Stimulated activated naive B cell treated with anti-CD40 and anti-IgM and Interleukin-4, amounts not matched to agents 10 μg/mL and 1 μg/mL and 100 μg/mL, for 72 hours (primary cell): ENCODE measurements at places on chromosomes 16 and 17.
A peak's percentile ranks its signal among the peaks of the same experiment; 100 is the strongest.

- no peaks in the 10 kb centered on the region for H3K36me3 ChIP-seq
- DNase-seq = no peak
- peaks cover 79% of the 10 kb centered on the region for H3K4me1 ChIP-seq
- H3K4me3 ChIP-seq = peak overlapping the region; percentile 3
These were observed 13.5 kb upstream of the TBX21 start for GRCh38 chr17:47719411-47720152.

- no peak for DNase-seq
- no peak overlapping the region for H3K27ac ChIP-seq
- no peaks in the 10 kb centered on the region for H3K36me3 ChIP-seq
- no peak overlapping the region for H3K4me3 ChIP-seq
These were observed 124.1 kb downstream of the PRKCA start for GRCh38 chr17:66426397-66427033.

DNA sequence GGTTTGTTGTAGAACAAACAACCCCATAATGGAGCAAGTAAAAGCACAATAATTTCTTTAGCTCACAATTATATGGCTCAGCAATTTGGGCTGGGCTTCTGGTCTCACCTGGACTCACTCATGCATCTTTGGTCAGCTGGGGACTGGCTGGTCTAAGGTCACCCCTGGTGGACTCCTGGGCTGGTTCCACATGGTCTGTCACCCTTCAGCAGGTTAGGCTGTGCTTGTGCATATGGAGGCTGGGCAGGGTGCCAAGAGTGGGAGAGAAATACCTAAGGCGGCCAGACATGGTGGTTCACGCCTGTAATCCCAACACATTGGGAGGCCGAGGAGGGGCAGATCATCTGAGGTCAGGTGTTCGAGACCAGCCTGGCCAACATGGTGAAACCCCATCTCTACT, 27.0 kb upstream of the SMURF2 start:
- no peaks in the 10 kb centered on the region for H3K27me3 ChIP-seq
- no peak for DNase-seq
- H3K27ac ChIP-seq = no peak overlapping the region

DNA sequence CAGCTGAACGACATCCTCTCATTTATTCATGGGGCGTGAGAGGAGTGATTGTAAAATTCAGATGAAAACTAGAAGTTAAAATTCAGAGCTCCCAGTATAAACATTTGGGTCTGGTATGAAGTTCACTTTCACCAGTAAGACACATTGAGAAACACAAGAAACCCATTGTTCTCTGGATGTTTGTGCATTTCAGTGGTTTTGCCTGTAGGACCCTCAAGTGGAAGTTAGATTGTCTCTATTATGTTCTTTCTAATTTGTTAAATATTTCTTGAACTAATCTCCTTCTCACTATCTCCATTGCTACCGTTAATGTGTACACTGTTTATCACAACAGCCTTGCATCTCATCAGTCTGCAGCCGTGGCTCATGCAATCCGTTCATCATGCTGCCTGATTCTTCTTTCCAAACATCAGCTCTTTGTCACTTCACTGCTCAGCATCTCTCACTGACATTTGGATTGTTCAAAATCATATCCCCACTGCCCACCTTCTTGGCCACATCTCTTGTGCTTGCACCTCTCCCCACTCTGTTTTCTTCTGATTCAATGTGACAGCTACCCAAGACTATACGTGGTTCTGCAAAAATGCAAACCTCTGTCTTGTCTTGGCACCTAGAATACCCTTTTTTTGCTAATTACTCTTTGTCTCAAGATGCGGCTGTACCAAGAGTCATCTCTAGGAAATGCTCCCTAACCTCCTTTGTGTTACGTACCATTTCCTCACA, 49.5 kb downstream of the HLF start:
- DNase-seq = no peak
- no peaks in the 10 kb centered on the region for H3K36me3 ChIP-seq
- no peak overlapping the region for H3K27ac ChIP-seq
- peaks cover 6% of the 10 kb centered on the region for H3K27me3 ChIP-seq
- no peak overlapping the region for H3K4me3 ChIP-seq

- DNase-seq = peak; percentile 55
- H3K27ac ChIP-seq = peak overlapping the region; percentile 5
- H3K36me3 ChIP-seq = peaks cover 10% of the 10 kb centered on the region
- peak overlapping the region; percentile 54 for H3K4me3 ChIP-seq
- H3K27me3 ChIP-seq = no peaks in the 10 kb centered on the region
These were observed 63.5 kb upstream of the TEX2 start for GRCh38 chr17:64326420-64327054.

DNA sequence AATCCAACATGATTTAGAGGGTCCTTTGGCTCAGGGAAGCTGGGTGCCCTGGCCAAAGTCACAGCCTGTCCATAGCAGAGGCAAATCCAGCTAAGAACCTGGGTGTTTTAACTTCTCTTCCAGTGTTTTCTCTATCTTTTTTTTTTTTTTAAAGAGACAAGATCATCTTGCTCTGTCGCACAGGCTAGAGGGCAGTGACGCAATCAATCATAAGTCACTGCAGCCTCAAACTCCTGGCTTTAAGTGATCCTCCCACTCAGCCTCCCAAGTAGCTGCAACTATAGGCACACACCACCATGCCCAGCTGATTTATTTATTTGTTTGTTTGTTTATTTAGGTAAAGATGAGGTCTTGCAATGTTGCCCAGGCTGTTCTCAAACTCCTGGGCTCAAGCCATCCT, 14.8 kb upstream of the GRIN2A start:
- H3K4me1 ChIP-seq = no peaks in the 10 kb centered on the region
- DNase-seq = no peak
- no peaks in the 10 kb centered on the region for H3K36me3 ChIP-seq
- H3K27ac ChIP-seq = no peak overlapping the region
- peaks cover 16% of the 10 kb centered on the region for H3K27me3 ChIP-seq
- H3K4me3 ChIP-seq = no peak overlapping the region

- H3K27ac ChIP-seq = no peak overlapping the region
- DNase-seq = no peak
- no peak overlapping the region for H3K4me3 ChIP-seq
- peaks cover 49% of the 10 kb centered on the region for H3K36me3 ChIP-seq
- peaks cover 11% of the 10 kb centered on the region for H3K4me1 ChIP-seq
These were observed 22.2 kb downstream of the ITGAL start for GRCh38 chr16:30494709-30495108.

DNA sequence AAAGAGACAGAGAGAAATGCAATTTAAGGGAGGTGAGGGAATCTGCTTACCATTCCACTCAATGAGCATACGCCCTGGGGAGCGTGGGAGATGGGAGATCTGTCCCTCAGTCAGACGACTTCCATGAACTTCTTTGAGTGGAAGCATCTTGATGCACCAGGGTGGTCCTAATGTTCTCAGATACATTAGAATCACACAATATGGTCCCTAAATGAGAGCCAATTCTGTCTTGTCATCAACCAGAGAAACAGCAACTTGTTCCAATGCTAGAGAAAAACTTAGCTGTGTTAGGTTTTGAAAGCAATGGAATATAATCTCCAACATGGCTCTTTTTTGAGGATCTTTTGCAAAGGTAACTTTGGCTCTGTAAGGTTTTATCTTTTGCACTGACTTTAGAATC, 44.1 kb downstream of the GPR139 start:
- DNase-seq = no peak
- H3K4me1 ChIP-seq = no peaks in the 10 kb centered on the region
- H3K4me3 ChIP-seq = no peak overlapping the region
- no peaks in the 10 kb centered on the region for H3K36me3 ChIP-seq

DNA sequence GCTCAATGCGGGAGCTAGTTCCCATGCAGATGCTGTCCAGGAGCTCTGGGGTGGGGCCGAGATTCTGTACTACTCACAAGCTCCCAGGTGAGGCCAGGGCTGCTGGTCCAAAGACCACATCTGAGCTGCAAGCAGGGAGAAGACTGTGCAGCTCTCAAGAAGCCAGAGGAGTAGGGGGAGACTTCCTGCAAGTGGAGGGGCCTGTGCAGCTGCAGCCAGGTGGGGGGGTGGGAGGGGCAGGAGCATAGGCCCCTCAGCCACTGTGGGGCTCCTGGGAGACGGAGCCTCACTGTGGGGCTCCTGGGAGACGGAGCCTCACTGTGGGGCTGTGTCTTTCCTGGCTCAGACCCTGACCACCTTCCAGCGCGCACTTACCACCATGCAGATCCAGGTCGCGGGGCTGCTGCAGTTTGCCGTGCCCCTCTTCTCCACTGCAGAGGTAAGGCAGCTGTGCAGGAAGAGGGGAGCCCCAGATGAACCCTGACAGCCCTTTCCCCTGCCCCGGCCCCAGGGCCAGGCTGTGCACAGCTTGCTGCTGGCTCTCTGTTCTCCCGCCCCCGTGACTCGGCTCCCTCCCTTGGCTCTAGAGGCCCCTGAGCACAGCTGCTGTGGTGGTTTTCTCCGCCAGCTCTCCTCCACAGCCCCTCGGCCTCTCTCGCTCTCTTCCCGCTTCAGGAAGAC, 24.3 kb upstream of the DNAI2 start:
- DNase-seq = no peak
- no peak overlapping the region for H3K27ac ChIP-seq
- peaks cover 13% of the 10 kb centered on the region for H3K36me3 ChIP-seq
- H3K27me3 ChIP-seq = no peaks in the 10 kb centered on the region
- H3K4me3 ChIP-seq = no peak overlapping the region
- no peaks in the 10 kb centered on the region for H3K4me1 ChIP-seq

DNA sequence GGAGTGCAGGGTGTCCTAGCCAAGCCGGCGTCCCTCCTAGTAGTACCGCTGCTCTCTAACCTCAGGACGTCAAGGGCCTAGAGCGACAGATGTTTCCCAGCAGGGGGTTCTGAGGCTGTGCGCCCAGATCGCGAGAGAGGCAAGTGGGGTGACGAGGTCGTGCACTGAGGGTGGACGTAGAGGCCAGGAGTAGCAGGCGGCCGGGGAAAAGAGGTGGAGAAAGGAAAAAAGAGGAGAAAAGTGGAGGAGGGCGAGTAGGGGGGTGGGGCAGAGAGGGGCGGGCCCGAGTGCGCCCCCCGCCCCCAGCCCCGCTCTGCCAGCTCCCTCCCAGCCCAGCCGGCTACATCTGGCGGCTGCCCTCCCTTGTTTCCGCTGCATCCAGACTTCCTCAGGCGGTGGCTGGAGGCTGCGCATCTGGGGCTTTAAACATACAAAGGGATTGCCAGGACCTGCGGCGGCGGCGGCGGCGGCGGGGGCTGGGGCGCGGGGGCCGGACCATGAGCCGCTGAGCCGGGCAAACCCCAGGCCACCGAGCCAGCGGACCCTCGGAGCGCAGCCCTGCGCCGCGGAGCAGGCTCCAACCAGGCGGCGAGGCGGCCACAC, at the start of gene MMP2:
Gene MMP2 (plus strand): TSS at position 372 of the 603 bp plus-strand sequence. CDS start 282 bp downstream, outside the sequence.
- H3K4me1 ChIP-seq = no peaks in the 10 kb centered on the region
- H3K36me3 ChIP-seq = no peaks in the 10 kb centered on the region

GRCh38 chr16:83253521-83253920, 554.3 kb upstream of the HSBP1 start:
- H3K27ac ChIP-seq = no peak overlapping the region
- no peaks in the 10 kb centered on the region for H3K27me3 ChIP-seq
- H3K4me1 ChIP-seq = no peaks in the 10 kb centered on the region

DNA sequence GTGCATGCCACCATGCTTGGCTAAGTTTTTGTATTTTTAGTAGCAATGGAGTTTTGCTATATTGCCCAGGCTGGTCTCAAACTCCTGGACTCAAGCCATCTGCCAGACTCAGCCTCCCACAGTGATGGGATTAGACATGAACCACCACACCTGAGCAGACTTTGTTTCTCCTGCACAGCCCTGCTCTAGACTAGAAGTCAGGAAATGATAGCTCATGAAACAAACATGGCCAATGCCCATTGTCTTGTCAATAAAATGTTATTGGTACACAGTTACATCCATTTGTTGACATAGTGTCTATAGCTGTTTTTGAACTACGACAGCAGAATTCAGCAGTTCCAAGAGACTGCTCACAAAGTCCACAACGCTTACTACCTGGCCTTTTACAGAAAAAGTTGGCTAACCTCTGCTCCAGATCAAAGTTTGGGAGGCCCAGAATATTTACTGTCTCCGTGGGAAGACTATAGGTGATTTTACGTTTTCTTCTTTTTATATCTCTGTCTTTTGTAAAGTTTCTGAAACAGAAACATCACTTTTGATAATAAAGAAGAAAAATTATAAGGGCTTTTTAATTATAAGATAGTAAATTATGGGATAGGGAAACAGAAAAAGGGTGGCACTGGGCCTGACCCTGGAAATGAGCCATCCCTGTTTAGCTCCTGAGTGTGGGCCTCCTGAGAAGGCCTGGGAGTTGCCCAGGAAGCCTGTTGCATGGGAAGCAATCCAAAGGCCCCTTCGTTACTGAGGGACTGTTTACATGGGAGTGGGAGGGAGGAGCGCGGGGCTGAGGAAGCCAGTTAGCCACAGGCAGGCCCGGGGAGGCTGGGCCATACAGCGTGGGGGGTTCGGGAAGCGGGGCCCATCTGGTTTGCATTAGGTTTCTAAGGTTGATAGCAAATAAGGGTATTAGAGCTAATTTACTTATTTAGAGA, 201.5 kb downstream of the IRF8 start:
- DNase-seq = no peak
- H3K4me3 ChIP-seq = no peak overlapping the region
- peaks cover 22% of the 10 kb centered on the region for H3K27me3 ChIP-seq
- H3K36me3 ChIP-seq = no peaks in the 10 kb centered on the region
- H3K27ac ChIP-seq = no peak overlapping the region
- H3K4me1 ChIP-seq = no peaks in the 10 kb centered on the region

DNA sequence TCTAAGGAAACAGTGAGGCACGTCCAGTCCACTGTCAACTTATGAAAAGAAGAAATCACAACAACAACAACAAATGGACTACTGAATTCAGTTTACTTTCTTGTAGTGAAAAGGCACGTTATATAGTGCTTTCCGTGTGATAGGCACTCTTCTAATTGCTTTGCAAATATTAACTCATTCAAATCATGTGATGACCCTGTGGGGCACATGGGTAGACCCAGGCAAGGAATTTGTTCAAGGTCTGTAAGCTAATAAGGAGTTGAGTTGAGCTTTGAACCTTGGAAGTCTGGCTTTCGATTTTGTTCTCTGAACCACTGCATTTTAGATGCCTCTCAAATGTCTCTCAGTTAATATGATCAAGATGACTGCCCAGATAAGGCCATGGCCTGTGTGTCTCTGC, 295.1 kb upstream of the RBFOX1 start:
- H3K4me1 ChIP-seq = no peaks in the 10 kb centered on the region
- DNase-seq = no peak
- no peak overlapping the region for H3K4me3 ChIP-seq
- no peaks in the 10 kb centered on the region for H3K27me3 ChIP-seq
- H3K36me3 ChIP-seq = no peaks in the 10 kb centered on the region
- H3K27ac ChIP-seq = no peak overlapping the region

DNA sequence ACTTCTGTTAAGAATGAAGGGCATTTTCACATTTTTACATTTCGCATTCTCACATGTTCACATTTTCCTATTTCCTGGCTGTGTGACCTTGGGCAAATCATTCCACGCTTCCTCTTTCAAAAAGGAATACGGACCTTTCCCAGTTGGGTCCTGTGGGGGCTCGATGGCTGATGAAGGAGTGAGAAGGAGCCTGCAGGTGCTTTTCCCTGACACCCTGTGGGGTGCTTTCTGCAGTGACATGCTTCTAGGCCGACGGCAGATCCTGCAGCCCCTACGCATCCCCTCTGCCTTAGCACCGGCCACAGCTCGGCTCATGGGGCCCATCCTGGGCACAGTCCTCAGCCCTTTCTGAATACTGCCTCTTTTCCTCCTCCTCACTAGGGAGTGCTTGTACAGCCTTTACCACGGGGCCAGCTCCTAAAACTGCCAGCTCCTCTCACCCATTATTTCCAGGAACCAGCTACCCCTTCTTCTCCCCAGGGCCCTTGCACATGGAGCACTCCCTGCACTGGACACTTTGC, 91.0 kb downstream of the FOXL1 start:
- no peak overlapping the region for H3K4me3 ChIP-seq
- peaks cover 5% of the 10 kb centered on the region for H3K4me1 ChIP-seq
- no peak overlapping the region for H3K27ac ChIP-seq
- peaks cover 30% of the 10 kb centered on the region for H3K27me3 ChIP-seq

- peak overlapping the region; percentile 91 for H3K4me3 ChIP-seq
- peak overlapping the region; percentile 86 for H3K27ac ChIP-seq
- no peak for DNase-seq
These were observed 2.7 kb downstream of the HS3ST3B1 start for GRCh38 chr17:14303343-14304221.
